ENCODE measurements at places on chromosomes 5 and 9. TPM values are rescaled to one million over a fixed set of nuclear protein-coding genes. Genes with fewer than 3 reads are reported as not detected.
A peak's percentile ranks its signal among the peaks of the same experiment; 100 is the strongest.

The CTSV gene
- 23.3 TPM for total RNA-seq

DNA sequence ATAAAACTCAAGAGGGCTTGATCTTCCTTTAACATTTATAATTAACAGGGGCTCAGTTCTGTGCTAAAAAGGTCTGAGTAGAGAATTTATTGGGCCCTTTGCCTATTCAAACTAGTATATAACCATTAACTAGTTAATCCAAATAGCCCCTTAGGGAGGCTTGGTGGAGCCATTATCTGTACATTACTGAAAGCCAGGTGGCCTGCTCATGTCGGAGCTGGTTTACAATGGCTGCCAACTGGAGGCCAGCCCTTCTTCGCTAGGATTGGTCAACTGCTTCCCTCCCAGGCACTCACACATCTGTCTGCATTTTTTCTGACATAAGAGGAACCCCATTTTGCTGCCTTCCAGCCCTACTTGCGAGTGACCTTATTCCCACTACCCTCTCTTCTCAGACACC is 30.4 kb upstream of the NDFIP1 start:
- no peak overlapping the region for H3K27ac ChIP-seq
- H3K36me3 ChIP-seq: no peaks in the 10 kb centered on the region
- no peak for DNase-seq

The IFNA14 gene
- not detected for total RNA-seq

- H3K4me3 ChIP-seq: no peak overlapping the region
- H3K27me3 ChIP-seq: no peaks in the 10 kb centered on the region
- DNase-seq: no peak
- no peaks in the 10 kb centered on the region for H3K4me1 ChIP-seq
- no peak overlapping the region for H3K27ac ChIP-seq
These were observed 30.8 kb upstream of the NIM1K start for GRCh38 chr5:43161244-43161643.

GRCh38 chr9:113274474-113275156 is 757 bp downstream of the CDC26 start:
- H3K27ac ChIP-seq: no peak overlapping the region
- peaks cover 6% of the 10 kb centered on the region for H3K36me3 ChIP-seq
- H3K4me3 ChIP-seq: no peak overlapping the region
- no peaks in the 10 kb centered on the region for H3K4me1 ChIP-seq
- DNase-seq: peak; percentile 26

- no peaks in the 10 kb centered on the region for H3K36me3 ChIP-seq
- no peak overlapping the region for H3K4me3 ChIP-seq
These were observed 239.6 kb downstream of the MAN2A1 start for GRCh38 chr5:109929376-109929775.

The BRD9 gene
- total RNA-seq: 64.1 TPM

DNA sequence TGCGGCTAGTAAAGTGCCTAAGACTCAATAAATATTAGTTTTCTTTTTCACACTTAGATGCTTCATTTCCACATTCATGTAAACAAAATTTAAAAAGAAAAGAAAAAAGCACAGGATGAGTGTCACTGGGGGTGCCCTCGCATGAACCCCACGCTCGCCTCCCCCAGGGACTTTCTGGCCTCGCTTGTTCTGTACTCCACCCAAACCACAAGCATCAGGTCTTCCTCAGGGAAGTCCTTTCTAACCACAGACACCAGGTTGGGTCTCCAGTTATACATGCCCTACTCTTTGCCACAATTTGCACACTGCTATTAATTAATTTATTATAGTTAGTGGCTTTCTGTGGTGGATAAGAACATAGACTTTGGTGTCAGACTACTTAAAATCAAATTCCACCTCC is 92.4 kb downstream of the RORB start:
- no peaks in the 10 kb centered on the region for H3K4me1 ChIP-seq
- H3K27me3 ChIP-seq: no peaks in the 10 kb centered on the region
- H3K4me3 ChIP-seq: no peak overlapping the region
- DNase-seq: no peak
- H3K36me3 ChIP-seq: no peaks in the 10 kb centered on the region
- no peak overlapping the region for H3K27ac ChIP-seq

DNA sequence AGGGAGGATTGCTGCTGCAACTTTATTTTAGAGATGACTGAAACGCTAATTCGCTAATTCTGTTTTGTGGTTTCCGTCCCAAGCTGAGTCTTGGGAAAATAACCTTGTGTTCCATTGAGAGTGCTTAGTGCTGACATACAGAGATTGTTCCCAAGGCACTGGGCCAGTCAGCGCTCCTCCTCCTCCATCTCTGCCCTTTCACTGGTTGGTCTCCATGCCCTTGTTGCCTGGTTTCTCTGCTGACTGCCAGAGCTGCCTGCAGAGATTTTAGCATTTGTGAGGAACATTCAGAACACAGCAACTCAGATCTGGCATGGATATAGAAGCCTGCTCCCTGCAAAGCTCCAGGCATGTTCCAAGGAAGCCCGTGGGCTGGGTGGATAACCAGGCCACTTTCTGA is 126.0 kb upstream of the IRX2 start:
- H3K27ac ChIP-seq: no peak overlapping the region
- H3K27me3 ChIP-seq: no peaks in the 10 kb centered on the region
- no peaks in the 10 kb centered on the region for H3K4me1 ChIP-seq
- no peak for DNase-seq

DNA sequence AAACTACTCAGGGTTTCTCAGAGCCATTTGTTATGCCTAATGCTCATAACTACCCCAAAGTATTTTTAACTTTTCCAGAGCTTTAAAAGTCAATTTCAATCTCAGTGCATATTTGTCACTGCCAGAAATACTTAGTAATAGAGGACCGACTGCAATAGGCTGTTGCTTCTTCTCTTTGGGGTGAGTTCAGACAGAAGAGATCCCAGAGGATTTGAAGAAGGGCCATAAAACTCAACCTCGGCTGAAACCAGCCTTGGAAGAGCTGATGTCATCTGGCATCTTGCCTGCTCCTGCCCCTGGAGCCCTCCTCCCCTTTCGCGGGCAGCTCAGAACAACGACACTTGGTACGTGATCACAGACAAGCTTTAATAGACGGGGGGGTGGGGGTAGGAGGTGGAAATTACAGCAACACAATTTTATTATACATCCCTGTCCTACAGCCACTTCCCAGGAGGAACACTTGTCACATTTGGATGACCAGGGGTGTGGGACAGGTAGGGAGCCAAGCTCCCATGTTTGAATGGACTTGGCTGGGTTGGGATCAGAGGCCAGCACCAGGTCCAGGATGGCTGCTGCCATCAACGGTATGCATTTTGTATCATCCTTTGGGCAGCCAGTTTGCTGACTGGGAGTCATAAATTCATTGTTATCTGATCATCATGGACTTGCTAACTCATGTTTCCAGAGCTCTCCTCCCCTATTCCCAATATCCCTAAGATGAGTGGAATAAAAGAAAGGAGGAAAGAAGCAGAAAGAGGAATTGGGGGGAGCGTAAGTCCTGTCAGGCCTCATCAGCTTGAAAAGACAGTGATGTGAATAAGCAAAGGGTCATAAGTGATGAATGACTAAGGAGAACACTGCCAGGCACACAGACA is 186.6 kb upstream of the PANK3 start:
- no peak overlapping the region for H3K4me3 ChIP-seq
- no peaks in the 10 kb centered on the region for H3K36me3 ChIP-seq
- peaks cover 88% of the 10 kb centered on the region for H3K27me3 ChIP-seq
- no peaks in the 10 kb centered on the region for H3K4me1 ChIP-seq

DNA sequence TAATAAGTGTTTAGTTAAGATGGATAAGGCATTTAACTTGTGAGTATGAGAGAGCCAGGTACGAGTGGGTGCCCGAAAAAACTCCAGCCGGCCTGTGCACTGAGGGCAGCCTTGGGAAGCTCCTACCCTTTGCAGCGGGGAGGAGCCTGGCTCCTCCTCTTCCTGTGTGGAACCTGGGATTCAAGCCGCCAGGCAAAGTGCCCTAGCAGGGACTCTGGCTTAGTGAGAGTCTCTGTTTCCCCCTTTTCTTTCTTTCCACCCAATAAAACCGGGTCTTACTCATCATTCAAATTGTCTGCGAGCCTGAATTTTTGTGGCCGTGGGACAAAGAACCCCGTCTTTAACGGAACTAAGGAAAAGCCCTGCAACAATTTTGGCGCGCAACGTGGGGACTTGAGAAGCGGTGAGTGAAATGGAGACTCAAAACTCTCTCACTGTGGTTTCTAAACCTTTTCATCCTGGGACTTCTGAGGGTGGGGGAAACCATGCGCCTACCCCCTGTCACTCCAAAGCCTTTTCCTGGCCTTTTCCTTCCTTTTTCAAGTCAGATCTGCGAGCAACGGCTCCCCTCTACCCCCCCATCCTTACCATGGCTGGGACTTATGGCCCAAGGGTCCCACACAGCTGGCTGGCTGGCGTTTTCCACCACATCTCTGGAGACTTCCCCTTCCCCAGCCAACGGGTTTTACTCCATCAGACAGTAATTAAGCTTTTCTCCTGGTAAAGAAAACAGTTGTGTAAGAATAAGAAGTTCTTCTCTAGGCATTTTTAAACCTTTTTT is 535.7 kb upstream of the ACO1 start:
- no peaks in the 10 kb centered on the region for H3K36me3 ChIP-seq
- H3K27me3 ChIP-seq: no peaks in the 10 kb centered on the region
- no peak overlapping the region for H3K27ac ChIP-seq
- H3K4me3 ChIP-seq: no peak overlapping the region
- no peaks in the 10 kb centered on the region for H3K4me1 ChIP-seq

DNA sequence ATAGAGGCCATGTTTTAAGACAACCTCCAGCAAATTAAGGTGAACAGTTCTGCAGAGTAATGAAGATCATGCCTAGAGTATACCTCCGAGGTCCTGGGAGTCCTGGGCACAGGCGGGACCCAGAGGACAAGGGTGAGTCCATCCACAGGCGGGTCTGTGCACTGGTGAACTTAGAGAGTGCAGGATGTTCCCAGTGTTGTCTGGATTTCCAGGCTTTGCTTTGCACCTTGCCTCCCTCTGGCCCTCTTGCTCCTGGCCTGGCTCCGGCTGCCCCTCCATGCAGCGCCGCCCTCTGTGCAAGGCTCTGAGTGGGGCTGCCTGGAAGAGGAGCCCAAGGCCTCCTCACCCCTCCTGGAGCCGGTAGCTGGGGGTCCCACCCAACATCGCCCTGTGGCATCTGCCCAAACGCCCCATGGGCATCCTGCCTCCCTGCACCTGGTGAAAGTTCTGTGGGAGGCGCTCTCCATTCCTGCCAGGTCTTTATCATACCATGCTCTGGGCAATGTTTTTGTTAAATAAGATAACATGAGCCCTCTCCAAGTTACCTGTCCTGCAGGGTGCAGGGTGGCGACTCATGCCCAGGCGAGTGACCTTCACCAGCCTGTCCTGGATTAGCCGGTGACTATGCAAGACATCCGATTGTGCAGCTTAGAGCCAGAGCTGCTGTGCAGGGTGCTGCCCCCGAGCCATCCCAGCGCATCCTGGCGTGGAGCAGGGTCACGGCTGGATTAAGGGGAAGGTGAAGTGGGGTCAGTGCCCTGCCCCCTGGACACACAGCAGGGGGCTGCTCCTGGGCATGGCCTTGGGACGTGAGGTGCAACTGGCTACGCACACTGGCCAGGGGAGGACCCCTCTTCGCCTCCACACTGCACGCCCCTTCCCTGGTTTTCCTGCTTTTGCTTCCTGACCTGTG is 41.3 kb upstream of the LPCAT1 start:
- H3K27ac ChIP-seq: no peak overlapping the region
- peaks cover 28% of the 10 kb centered on the region for H3K27me3 ChIP-seq
- peaks cover 21% of the 10 kb centered on the region for H3K4me1 ChIP-seq

The TRPM3 gene
- not detected for total RNA-seq

DNA sequence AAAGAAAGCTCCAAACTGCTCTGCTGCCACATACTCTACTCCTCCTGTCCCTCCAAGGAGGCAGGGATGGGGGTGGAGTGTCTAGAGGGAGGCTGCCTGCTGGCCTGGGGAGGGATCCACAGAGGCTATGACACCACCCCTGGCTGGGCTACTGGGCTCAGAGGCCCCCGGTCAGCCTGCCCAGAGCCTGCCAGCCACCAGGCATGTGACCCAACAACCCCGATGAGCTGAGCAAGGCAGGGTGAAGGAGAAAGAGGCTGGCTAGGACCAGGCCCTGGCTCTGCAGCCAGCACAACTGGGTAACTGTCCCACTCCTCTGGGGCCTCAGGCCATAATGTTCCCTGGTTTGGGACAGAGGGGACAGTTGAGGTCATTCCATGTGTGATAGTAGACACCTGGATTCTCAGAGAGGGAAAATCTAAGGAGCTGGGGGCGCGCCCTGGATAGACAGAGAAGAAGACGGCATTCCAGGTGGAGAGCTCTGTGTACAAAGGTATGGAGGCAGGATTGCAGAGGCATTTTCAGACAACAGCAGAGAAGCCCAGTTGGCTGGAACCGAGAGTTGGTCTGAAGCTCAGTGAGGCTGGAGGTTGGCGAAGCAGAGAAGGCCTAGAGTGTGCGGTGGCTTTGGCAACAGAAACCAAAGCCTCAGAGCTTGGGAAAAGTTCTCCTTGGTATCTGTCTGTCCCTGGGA is 33.8 kb upstream of the IL17B start:
- peaks cover 19% of the 10 kb centered on the region for H3K27me3 ChIP-seq
- no peak overlapping the region for H3K27ac ChIP-seq
- DNase-seq: no peak
- no peaks in the 10 kb centered on the region for H3K36me3 ChIP-seq
- no peak overlapping the region for H3K4me3 ChIP-seq

The PTGES gene
- total RNA-seq: 6.3 TPM

- H3K4me1 ChIP-seq: peaks cover 28% of the 10 kb centered on the region
- H3K4me3 ChIP-seq: no peak overlapping the region
- DNase-seq: no peak
- H3K36me3 ChIP-seq: no peaks in the 10 kb centered on the region
- no peak overlapping the region for H3K27ac ChIP-seq
These were observed 205.0 kb upstream of the ACTBL2 start for GRCh38 chr5:57687596-57687995.

DNA sequence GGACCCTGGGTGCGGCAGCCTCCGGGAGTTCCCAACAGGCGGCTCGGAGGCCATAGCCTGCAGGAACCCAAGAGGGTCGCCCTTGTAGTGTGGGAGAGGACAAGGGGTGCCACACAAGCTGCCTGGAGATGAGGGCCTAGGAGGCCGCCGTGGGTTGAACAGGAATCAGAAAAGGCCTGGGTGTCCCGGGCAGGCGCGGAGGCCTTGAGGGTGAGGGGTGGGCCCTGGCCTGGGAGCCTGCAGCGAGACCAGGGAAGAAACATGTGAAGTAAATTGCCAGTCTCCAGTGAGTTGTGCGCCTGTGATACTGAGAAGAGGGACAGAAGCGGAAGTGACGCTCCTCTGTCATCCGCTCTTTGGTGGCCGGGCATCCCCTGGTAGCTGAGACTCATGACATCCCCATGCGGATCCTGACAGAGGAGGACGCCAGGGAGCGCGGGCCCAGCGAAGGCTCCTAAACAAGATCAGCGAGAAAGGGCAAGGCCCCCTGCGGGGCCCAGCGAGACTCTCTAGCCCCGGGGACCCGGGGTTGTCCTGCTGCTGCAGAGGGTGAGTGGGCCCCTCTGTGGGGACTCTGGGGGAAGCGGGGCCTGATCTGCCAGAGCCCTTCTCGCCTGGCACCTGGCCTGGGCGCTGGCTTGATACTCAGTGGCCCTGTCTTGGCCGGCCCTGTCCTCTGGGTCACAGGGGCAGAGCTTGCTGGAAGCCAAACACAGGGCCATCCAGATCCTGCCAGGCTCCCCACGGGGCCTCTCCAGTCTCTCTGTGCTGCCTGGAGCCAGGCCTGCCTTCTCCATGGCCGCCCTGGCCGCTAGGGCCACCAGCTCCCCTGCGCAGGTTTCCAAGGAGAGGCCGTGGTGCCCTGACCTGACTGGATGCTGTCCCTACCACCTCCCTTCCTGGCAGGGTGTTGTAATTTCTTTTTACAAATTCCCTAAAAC is 788.4 kb downstream of the TLE4 start:
- DNase-seq: no peak
- H3K4me3 ChIP-seq: no peak overlapping the region
- H3K27ac ChIP-seq: no peak overlapping the region

Measured in Calu3 (cell line).